ENCODE measurements at places on chromosomes 1 and 21. TPM values are rescaled to one million over a fixed set of nuclear protein-coding genes. Genes with fewer than 3 reads are reported as not detected.

The PRR9 gene
- total RNA-seq, result not detected

The TBX15 gene
- total RNA-seq, result 0.04 TPM

DNA sequence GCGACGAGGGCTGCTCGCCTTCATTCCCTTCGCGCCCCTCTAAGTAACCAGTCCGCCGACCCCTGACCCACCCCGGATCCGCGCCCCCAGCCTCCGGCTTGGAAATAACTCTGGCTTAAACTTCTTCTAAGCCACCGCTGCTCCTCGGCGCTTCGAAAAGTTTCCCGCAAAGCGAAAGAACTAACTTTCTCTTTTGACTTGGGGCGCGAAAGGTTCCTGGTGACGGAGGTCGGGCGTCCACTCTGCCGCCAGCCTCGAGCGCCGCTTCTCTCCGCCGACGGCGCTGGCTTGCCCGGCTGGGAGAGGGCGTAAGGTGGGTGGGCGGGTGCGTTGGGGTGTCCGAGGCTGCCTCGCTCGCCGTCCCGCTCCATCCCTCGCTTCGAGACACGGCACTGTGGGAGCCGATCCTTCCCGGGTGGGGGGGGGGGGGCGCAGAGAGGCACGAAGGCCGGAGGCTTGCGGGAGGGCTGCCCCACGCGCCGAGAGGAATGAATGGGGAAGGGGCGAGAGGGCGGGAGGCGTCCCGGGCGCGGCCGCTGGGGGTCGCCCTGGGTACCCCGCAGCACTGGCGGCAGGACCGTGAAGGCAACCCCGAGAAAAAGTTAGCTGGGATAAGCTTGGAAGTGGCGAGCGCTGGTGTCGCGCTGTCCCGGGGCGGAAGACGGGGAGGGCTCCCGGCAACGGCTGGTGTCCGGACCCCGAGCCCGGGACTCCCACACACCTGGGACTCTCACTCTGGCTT is 569 bp downstream of the ATF3 start:
- DNase-seq, result no peak

- DNase-seq, result no peak
These were observed 39.4 kb downstream of the VAV3 start for GRCh38 chr1:107925565-107925964.

GRCh38 chr1:3510956-3511250 is 56.4 kb downstream of the ARHGEF16 start:
- no peak for DNase-seq

DNA sequence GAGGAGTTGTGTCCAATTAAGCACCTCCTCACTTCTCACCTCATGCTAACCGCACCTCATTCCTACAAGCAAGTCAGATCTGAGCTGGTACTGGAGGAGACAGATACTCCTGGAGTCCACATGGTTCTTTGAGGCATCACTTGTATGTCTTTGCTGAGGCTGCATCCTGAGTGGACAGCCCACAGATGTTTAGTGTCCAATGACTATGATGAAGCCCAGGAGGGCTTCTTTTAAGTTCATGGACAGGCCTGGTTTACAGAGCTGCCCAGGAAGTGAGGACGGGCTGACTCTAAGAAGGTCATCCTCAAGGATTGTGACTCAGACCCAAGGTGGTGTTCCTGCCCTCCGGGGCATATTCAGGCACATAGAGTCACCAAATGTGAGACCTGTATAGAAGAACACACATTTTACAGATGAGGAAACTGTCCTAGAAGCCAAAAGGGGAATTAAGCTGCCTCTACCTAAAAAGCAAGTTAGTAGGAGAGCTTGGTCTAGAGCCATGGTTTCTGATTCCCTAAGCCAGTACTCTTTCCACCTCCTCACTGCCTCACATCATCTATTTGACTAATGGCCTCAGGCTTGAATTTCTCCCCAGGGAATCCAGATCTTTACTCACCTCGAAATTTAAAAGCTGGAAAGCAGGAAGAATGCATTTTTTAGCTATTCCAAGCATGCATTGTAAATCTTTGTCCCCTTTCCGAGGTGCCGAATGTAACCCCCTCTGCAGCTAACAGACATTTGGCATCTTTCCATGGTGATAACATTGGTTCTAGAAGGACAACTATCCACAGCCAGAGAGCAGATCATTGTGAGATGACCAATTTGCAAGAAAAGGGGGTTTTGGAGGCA is 228.1 kb downstream of the OMA1 start:
- no peak for DNase-seq
